ENCODE measurements at places on chromosomes 3 and 15.

DNA sequence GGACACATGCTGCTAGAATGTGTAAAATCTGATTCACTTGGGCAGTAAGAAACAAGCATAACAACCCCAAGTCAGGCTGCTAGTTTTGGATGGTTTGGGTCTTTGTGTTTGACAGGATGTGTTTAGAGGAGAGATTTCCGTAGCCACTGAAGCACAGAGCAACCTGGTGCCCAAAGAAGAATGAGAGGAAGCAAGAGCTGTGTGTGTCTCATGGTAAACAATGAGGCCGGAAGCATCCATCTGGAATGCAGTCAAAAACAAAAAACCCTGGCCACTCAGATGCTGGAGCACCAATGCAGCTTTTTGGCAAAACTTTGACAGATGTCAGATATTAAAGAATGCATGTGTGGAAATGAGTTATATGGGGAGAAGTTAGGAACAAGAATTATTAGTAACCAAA lies 39.4 kb upstream of the SNRK start:
- DNase-seq = peak; percentile 51

DNA sequence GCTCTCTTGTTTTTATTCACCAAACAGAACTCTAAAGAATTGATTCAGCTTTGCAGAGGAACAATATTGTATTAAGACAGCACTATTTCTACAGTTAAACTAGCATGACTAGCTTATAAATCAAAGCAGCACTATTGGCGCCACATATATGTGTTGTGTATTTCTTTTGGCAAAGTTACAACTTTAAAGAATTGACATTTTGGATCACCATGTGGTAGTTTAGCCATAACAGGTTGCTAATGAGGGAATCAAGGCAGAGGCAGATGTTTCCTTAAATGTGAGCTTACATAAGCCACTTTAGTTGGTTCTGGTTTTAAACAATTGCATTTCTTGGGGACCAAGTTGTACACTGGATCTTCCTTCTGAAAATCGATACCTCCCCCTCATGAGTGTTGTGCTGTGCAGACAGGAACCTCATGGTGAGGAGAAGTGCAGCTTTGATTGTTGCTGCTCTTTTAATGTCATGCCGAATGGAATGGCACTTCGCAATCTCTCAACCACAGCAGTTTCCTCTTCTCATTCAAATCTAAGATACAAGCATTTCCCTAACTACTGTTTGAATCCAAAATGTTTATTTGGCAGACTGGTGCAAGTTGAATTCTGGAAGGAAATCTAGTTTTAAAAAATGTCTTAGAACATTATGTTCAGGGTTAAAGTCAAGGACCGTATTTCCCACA lies 151.2 kb downstream of the MYRIP start:
- no peak for DNase-seq

- no peak for DNase-seq
Measured at GRCh38 chr3:112984485-112984884, 6.3 kb upstream of the GTPBP8 start.

DNA sequence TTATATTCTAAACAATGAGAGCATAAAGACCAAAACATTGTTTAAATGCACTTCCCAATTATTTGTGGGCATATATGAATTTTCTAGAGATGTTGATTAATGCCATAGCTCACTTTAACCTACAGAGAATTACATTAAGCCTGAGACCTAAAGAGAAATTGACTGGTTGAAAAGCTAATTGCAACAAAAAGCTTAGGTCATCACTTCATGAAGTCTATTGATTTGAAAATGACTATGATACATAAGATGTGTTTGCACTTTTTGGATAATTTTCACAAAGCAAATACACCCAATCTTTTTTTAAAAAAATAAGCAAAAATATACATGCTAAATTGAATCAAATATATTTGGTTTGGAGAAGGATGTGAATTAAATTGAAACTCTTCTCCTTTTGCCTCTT lies 532.8 kb upstream of the GOLIM4 start:
- no peak for DNase-seq

- DNase-seq = no peak
Measured at GRCh38 chr3:56467801-56468183, 475 bp downstream of the ERC2 start.

GRCh38 chr3:33658991-33659848 lies 58.8 kb downstream of the CLASP2 start:
- DNase-seq = peak; percentile 75

DNA sequence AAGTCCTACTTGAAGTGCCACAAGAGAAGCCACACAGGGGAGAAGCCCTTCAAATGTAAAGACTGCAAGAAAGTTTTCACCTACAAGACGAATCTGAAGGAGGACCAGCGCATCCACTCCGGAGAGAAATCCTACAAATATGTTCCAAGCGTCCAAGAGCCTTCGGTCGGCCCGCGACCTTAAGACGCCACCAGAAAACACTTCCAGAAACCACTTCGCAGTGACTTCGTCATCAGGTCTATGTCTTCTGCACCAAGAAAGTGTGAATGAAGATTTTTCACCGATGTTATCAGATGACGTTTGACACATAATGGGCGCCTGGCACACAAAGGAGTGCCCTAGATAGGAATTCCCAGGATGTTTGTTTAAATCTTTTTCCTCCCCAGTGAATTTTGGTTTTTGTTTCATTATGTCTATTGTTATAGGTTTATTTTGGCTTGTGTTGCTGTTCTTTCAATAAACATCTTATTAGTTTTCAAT lies 24.1 kb upstream of the ARPIN start:
- DNase-seq = no peak

GRCh38 chr3:60931452-60931851 lies 319.8 kb downstream of the FHIT start:
- no peak for DNase-seq

GRCh38 chr3:147408188-147409100 lies 721 bp upstream of the ZIC1 start:
- DNase-seq = no peak

- DNase-seq = no peak
Measured at GRCh38 chr3:143328451-143328850, 208.9 kb downstream of the CHST2 start.

DNA sequence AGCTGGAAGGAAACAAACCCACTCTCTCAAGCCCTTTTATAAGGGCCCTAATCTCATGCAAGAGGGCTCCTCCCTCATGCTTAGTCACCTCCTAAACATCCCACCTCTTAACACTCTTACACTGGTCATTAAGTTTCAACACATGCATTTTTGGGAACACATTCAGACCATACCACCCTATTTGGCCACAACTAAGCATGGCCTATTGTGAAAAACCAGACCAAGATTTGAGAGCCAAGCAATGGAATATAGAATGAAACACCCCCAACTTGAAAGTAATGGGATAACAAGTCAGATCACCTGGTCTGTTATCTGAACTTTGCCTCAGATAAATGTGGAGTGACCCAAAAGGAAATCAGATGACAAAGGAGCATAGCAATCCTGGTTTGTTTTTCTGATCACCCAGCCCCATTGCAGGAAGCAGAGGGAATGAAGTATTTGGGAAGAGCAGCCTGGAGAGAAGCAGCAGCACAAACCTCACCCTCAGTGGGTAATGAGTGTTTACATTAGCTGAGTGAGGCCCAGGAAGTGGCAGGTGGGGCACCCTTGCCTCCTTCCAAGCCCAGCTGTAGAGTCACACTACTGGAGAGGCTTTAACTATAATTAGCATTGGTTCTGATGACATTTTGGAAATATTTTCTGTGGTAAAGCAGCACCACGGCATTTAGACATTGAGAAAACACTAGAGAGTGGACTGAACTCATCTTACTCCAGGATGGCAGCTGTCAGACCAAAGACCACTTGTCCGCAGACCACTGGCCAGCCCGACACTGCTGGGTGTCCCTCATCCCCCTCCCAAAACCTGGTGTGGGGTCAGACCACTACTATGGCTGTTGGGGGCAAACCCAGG lies 48.8 kb upstream of the PRTG start:
- no peak for DNase-seq

DNA sequence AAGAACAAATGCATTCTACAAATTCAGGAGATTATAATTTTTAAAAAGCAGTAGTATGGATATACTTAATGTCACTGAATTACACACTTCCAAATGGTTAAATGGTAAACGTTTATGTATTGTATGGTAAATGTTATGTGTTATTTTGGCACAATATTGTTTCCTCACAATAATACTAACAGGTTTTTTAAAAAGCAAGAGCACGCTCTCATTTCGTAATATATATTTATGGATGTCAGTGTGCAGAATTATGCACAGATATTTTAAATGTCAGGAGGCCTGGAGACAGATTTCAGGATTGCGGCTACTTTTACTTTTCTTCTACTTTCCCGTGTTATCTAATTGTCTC lies 533 bp downstream of the ZNF445 start:
- no peak for DNase-seq

DNA sequence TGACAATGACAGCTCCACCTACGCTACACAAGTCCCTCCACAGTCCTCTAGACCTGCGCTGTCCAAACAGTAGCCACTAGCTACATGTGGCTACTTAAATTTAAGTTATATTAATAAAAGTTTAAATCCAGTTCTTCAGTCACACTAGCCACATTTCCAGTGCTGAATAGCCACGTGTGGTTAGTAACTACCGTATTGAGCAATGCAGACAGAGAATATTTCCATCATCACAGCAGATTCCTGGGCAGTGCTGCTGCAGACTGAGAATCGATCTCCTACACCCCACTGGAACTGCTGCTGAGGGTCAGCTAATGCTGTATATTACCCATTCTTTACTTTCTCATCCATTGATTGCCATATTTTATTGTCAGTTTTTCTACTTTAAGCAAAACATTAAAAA lies 40.9 kb downstream of the HDC start:
- no peak for DNase-seq

- DNase-seq = no peak
Measured at GRCh38 chr15:82933576-82933975, 18.9 kb downstream of the HOMER2 start.

- no peak for DNase-seq
Measured at GRCh38 chr15:100941536-100941935, 22.4 kb downstream of the LRRK1 start.

DNA sequence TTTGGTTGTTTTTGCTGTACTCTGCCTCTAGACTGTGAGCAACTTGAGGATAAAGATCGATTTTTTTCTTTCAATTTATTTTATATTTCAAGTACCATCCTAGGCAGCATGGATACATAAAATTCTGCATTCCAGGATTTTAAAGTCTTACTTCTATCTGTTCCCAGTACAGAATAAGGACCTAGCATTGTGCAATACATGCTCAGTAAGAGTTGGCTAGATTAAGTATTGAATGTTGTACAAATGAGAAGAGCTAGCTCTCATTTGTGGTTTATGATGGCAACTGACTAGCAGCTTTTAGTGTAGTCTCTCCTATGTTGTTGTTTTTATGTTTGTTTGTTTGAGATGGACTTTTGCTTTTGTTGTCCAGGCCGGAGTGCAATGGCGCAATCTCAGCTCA lies 222.7 kb downstream of the TP63 start:
- no peak for DNase-seq

GRCh38 chr3:16476636-16477035 lies 36.9 kb downstream of the RFTN1 start:
- no peak for DNase-seq

DNA sequence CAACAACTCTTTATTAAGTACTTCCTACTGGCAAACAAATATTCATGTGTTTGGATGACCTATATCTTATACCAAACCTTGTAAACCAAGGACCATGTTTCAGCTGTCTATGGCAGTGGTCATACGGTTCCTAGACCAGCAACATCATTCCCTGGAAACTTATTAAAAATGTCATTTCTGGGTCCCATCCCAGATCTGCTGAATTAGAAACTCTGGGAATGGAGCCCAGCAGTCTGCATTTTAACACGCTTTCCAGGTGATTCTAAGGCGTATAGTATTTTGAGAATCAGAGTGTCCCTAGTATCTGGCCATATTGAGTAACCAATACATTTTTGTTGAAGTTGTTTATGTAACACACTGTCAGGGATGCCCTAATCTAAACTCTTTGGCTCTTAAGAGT lies 363.4 kb upstream of the LRRC3B start:
- no peak for DNase-seq

- DNase-seq = no peak
Measured at GRCh38 chr3:143358793-143359491, 239.4 kb downstream of the CHST2 start.

DNA sequence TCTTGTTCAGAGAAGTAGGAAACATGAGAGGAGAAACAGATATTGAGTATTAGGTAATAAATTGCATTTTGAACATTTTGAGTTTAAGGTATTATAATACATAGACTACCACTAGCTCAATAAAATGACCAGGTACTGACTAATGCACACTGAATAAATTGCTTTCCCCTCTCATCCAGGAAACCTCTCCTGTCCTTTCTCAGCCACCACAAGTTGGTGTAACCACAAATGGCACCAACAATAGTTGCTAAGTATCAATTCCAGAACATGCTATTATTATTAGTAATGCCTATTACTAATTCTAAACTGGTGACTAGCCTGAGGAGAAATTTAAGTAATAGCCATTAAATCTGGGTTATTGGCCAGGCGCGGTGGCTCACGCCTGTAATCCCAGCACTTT lies 47.3 kb upstream of the XRN1 start:
- no peak for DNase-seq

- no peak for DNase-seq
Measured at GRCh38 chr3:153144071-153144470, 18.0 kb upstream of the RAP2B start.

- no peak for DNase-seq
Measured at GRCh38 chr3:25064681-25065080, 363.4 kb upstream of the RARB start.

GRCh38 chr15:33074212-33074611 lies 120.3 kb downstream of the FMN1 start:
- no peak for DNase-seq

- no peak for DNase-seq
Measured at GRCh38 chr3:194571491-194572142, 61.6 kb downstream of the TMEM44 start.

GRCh38 chr3:135622656-135623055 lies 342.9 kb upstream of the PPP2R3A start:
- no peak for DNase-seq

DNA sequence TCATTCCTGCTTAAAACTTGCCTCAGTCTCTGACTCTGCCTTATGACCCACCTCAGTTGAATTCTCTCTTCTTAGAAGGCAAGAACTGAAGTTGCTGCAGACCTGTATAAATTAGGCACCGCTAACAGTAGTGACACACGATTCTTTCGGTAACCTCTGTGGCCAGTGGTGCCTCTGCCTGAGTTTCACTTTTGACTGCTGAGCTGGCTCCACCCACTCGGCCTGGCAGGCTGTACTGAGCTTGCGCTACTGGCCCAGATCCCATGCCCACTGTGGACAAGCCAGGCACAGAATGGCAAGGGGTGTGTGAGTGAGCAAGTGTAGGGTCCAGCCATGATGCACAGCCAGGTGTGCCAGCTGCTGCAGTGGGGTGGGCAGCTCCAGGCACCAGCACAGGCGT lies 19.1 kb upstream of the EIF1B start:
- DNase-seq = peak; percentile 82

GRCh38 chr15:50108461-50108860 lies 10.6 kb downstream of the ATP8B4 start:
- DNase-seq = no peak

GRCh38 chr3:99071096-99071495 lies 169.6 kb upstream of the DCBLD2 start:
- DNase-seq = no peak

All from heart left ventricle (tissue), 16 donors.